Spleen (tissue), 13 donors: ENCODE measurements at places on chromosomes 4 and X. TPM values are rescaled to one million over a fixed set of nuclear protein-coding genes. Genes with fewer than 3 reads are reported as not detected.

Gene TRAPPC2
- total RNA-seq: 23.2 TPM

Gene DMP1
- total RNA-seq: not detected

Gene DCAF8L2
- not detected for total RNA-seq

Gene GPM6B
- total RNA-seq: 29.5 TPM

Gene TIGD4
- 0.13 TPM for total RNA-seq

Gene SSX4B
- not detected for total RNA-seq

Gene TLR10
- total RNA-seq: 55.7 TPM

Gene JCHAIN
- total RNA-seq: 641 TPM

Gene RPL36A
- 220 TPM for total RNA-seq

Gene KLB
- not detected for total RNA-seq

Gene VEGFD
- 0.52 TPM for total RNA-seq

Gene TRIM75
- total RNA-seq: not detected

Gene ADAM29
- total RNA-seq: not detected

Gene OCRL
- total RNA-seq: 11.8 TPM

Gene ARR3
- total RNA-seq: not detected

Gene P2RY8
- 30.0 TPM for total RNA-seq

Gene CDX4
- total RNA-seq: not detected

Gene JADE3
- 10.4 TPM for total RNA-seq

Gene EGFL6
- not detected for total RNA-seq

Gene XPNPEP2
- 0.20 TPM for total RNA-seq

Gene TCEAL7
- 4.7 TPM for total RNA-seq

- no peak for DNase-seq
These were observed 33.2 kb upstream of the MAMLD1 start for GRCh38 chrX:150329868-150330267.

DNA sequence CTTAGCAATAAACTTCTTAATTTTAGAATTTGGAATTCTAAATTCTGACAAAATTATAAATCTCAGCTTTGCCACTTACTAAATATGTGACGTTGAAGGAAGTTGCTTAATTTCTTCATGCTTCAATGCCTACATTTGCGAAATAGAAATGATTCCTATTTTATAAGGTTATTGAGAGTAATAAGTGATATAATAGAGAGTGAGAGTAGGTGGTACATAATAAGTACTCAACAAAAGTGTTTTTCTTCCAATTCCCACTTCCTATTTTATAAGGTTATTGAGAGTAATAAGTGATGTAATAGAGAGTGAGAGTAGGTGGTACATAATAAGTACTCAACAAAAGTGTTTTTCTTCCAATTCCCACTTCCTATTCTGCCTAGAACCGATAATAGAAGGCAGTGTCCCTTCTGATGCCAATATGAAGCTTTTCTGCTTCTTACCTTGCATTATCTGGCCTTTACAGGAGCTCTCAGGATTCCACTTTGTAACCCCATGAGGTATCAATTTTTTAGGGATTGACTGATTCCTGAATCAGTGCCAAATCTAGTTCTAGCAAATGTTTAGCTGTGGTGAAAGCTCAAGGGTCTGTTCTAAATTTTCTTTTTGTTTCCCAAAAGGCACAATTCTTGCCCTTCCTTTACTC is 31.4 kb downstream of the VSIG4 start:
- DNase-seq: no peak

GRCh38 chrX:120457766-120458180 is 11.3 kb downstream of the LAMP2 start:
- no peak for DNase-seq

- no peak for DNase-seq
These were observed 43.3 kb upstream of the PDGFC start for GRCh38 chr4:157014621-157015591.

DNA sequence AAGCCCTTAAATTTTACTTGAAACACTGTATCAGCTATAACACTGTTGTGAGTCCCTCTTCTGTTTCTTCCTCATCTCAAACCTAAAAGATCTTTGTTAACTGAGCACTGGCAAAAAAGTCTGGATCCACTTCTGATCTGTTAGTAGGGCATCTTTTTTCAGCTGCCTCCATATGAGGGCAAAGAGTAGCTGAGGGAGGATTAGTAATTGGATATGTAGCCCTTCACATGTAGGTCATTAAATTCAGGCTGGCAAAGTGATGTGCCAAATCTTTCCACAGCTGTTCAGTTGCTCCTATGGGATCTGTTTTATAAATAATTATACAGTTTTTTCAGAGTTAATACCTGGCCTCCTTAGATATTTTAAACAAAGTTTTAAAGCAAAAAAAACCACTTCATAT is 1.1 kb upstream of the TRMT10A start:
- DNase-seq: no peak

DNA sequence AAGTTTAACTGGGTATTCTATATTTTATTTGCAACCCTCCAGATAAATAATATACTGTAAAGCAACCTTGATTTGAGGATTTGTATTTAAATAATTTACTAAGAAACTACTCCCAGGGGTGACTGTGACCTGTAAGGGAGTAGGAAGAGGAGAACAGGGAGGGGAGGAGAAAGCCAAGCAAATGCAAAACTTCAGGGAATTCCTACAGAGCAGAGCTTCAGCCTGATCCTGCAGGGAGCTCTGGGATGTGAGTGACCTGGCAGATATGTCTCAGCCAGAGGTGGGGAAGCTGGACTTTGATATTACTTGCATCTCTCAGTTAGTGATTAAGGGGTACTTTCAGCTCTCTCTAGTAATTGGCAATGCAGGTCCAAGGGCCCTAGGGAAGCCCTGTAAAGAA is 302.0 kb downstream of the FRMPD4 start:
- DNase-seq: no peak

- no peak for DNase-seq
These were observed 98.9 kb upstream of the SH3RF1 start for GRCh38 chr4:169369634-169370033.

GRCh38 chr4:102675141-102675540 is 85.6 kb downstream of the MANBA start:
- DNase-seq: no peak

DNA sequence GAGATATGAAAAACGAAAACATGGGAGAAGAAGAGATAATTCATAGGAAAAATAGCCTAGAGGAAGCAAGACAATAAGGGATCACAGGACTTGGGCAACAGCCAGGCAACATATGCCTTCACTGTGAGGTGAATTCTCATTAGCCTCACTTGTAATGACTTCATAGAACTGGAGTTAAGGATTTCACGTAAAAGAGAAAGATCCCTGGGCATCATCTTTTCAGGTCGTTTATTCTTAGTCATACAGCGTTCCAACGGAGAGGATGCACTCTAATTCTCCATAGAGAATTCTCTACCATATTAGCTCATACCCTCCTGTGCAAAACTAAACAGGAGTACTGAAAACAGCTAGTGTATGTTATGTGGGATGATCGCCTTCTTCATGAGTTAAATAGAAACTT is 1.4 kb downstream of the PRKG2 start:
- DNase-seq: no peak

GRCh38 chr4:181536811-181537434 is 706.3 kb upstream of the TENM3 start:
- DNase-seq: no peak

DNA sequence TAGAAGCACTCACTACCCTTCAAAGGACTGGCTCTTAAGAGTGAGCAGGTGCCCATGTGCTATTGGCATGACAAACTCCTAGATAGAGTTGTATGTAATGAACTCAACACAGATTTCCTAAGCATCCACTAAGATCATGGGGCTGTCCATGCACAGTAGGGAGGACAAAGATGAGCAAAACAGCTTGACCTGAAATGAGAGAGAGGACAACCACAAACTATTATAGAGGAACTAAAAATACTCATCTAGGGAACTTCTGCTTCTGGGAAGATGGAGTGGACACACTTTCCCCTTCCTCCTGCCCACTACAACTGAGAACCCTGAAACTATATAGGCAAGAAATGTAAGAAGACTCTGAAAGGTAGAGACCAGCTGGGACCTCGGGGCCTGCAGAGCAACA is 20.8 kb upstream of the TMEM128 start:
- no peak for DNase-seq

- DNase-seq: peak; percentile 89
These were observed 2.3 kb downstream of the SH3TC1 start for GRCh38 chr4:8201321-8201781.

- DNase-seq: no peak
These were observed 19.0 kb upstream of the AP1S2 start for GRCh38 chrX:15873566-15873965.

- no peak for DNase-seq
These were observed 128.2 kb downstream of the C4orf51 start for GRCh38 chr4:145808021-145808650.

DNA sequence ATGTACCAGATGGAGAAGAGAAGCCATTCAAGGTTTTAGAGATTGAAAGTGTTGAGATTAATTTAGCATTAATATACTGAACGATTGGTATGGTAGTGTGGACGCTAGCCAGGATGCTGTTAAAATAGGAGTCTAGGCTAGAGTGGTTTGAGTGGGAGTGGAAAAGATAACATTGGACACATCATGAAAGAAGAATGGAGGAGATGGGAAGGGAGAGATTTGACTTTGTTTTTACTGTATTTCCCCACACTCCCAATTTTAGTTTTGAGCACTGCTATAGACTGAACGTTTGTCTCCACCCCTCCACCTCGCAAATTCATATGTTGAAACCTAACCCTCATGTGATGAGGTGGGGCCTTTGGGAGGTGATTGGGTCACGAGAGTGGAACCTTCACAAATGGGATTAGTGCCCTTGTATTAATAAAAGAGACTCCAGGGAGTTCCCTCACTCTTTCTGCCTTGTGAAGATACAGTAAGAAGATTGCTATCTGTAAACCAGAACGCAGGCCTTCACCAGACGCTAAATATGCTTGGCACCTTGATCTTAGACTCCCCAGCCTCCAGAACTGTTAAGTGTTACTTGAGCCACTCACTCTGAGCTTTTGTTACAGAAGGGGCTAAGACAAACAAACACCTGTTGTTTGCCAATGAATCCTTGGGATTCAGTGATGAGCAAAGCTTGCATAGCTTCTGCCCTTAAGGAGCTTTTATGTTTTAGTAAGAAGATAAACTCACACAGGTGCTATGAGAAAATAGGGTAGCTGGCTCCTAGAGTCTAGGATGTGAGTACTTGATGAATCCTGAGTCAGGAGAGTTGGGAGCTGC is 25.8 kb downstream of the USP9X start:
- DNase-seq: no peak

- no peak for DNase-seq
These were observed 3.9 kb upstream of the KLHL8 start for GRCh38 chr4:87224141-87224923.

DNA sequence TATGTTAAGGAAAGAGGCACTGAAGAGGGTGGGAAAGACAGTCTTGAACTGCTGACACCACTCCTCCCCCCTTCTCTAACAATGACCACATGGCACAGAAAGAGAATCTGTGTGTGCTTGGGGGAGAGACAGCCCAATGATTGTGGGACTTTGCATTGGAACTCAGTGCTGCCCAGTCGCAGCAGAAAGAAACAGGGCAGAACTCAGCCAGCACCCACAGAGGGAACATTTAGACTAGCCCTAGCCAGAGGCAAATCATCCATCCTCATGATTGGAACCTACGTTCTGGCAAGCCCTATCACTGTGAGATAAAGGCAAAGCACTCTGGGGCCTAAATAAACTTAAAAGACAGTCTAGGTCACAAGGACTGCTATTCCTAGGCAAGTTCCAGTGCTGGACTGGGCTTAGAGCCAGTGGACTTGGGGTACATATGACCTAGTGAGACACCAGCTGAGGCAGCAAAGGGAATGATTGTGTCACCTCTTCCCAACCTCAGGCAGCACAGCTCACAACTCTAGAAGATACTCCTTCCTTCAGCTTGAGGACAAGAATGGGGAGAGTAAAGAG is 132.8 kb upstream of the S100G start:
- no peak for DNase-seq

GRCh38 chr4:94803181-94803580 is 45.4 kb downstream of the BMPR1B start:
- no peak for DNase-seq

DNA sequence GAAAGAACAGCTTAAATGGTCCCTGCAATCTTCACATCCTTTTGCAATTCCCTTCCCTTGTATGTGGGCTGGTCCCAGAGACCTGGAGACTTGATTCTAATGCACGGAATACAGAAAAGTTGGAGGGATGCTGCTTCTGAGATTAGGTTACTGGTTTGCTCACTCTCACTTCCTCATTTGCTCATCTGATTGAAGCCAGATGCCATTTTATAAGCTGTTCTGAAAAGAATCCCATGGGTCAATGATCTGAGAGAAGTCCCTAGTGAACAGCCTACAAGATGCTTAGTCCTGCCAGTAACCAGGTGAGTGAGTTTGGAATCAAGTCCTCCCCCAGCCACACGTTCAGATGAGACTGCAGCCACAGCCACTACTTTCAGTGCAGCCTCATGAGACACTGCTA is 35.9 kb downstream of the MAGEA1 start:
- no peak for DNase-seq

DNA sequence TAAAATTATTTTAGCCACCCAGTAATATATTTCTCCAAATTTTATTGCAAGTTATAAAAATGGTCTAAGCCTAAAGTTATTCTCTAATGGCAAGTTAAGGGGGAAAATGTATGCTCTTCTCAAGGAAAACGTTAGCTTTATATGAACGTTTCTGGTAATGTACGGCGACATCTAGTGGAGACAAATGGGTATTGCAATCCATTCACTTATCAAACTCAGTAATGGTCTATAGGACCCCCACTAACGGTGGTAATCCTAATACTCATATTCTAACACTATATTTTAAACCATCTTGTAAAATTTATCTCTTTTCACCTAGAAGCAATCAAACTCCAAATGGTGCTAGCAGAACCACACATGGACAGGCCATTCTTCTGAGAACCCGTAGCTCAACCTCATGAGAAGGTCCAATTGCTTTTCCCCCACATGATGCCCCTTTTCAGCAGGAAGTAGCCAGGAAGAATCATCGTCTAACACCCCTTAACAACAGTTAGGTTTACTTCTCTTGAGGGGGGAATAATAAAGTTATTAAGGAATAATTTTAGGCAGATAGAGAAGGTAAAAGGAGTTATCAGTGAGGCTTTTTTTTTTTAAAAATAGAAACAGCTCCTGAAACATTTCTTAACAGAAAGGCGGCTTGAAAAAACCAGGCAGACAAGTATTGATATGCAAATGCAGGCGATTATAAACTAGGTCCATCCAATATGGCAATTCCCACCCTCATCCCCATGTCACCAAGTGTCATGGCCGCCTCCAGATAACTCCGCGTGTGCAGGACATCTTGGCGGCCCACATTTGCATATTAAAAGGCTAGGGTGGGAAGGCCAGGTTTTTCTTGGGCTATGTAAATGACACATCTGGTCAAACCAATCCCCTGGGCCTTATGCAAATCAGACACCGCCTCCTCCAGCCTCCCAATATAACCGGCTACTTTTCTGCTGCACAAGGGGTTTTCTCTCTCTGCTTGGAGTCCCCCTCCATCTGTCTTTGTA is 35.0 kb downstream of the NUDT11 start:
- DNase-seq: no peak

GRCh38 chr4:123495530-123495929 is 98.9 kb downstream of the SPRY1 start:
- DNase-seq: no peak

- no peak for DNase-seq
These were observed 44.9 kb upstream of the FAM47C start for GRCh38 chrX:36963069-36963808.

DNA sequence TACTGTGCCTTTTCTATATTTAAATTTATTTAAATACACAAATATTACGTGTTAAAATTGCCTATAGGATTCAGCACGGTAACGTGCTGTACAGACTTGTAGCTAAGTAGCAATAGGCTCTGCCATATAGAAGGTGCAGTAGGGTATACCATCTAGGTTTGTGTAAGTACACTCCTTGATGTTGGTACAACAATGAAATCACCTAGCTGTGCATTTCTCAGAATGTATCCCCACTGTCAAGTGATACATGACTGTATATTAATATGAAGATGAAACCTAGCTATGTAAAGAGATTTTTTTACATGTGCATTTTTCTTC is 431.2 kb downstream of the KCTD8 start:
- no peak for DNase-seq
